CD4-positive, alpha-beta T cell (primary cell): ENCODE measurements at places on chromosomes 3 and 15.

DNA sequence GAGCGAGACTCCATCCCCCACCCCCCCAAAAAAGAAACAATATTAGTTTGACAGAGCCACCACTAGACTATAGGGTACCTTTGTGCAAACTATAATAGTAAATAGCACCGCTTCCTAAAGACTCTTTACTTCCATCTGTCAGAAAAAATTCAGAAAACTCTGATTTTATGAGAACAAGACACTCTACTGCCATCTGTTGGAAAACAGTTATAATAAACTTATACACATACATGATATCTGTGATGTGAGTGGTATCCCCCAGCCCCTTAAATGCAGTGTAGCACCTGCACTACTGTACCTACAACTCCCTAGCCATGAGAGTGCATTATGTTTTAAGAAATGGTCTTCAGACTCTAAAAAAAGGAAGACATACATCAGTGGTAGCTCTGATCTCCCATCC lies 47.1 kb upstream of the CTDSPL start:
- no peak for DNase-seq

GRCh38 chr3:111412656-111413055 lies 129.3 kb upstream of the CD96 start:
- no peak for DNase-seq

- no peak for DNase-seq
Measured at GRCh38 chr15:100686725-100687473, 84.5 kb downstream of the ASB7 start.

DNA sequence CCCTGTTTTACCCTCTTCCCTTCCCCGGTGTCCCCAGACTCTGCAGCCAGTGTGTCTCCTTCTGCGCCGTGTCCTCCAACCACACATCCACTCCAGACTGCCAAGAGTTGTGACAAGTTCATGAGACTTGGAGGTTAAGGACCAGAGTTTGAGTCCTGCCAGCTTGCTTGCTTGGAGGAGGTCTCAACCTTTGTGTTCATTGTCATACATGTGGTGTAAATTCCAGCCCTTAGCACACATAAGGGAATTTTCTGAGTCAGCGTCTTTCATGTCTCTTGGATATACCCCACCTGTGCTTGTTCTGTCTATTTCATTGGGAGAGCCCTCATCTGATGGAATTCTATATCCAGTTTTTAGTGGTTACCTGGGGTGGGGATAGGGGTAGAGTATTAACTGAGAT lies 13.3 kb downstream of the CORO2B start:
- DNase-seq: no peak

GRCh38 chr3:37743974-37744373 lies 117.7 kb upstream of the CTDSPL start:
- DNase-seq: no peak

DNA sequence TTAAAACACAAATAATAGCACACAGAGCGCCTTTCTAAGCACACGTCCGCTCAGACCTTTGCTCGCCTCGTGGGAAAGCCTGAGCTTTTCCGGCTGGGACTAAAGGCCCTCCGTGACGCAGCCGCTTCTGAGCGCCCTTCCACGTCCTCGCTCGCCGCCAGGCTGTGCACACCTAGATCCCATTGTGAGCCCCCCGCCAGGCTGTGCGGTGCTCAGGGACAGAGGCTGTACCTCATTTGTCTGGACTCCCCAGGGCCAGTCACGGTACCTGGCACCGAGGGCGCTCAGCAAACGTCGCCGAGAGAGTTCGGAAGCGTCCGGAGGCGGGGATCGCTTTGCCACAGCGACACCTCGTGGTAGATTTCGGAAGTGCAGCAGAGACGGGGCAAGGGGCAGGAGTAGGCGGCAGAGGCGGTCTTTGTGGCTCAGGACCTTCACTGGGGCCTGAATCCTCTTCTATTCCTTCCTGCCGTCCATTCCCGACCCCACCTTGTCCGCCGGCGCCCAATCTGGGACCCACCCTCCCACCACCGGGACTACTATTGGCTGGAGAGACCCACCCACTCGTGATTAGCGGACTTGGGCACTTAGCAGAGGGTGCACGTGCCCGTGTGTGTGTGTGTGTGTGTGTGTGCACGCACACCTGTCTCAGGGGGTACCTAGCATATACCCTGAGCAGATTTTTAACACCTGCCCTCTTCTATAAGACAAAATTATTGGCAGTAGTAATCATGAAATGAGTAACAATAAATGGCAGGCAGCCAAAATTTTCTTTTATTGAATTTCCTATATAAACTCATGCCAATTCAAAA lies 65.6 kb downstream of the RHCG start:
- DNase-seq: peak; percentile 95

GRCh38 chr3:148605521-148605920 lies 92.2 kb upstream of the AGTR1 start:
- no peak for DNase-seq

DNA sequence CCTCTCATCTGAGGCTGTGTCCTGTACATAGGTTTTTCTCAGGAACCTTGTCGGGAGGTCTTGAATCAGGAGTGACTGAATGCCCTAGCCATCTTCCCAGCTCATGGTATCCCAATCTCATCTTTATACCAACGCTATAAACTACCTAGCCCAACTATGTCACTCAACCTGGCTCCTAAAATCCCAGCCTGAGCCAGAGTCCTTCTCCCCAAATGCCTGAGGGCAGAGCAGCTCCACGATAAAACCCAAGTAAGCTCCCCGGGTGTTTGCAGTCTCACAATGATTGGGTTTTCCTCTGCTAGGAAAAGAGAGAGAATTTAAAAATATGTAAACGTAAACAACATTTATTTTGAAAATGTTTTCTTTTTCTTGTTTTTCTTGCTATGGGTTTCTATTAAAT lies 14.4 kb downstream of the EIF1B start:
- DNase-seq: no peak
